ENCODE measurements at places on chromosomes 3 and 15.

DNA sequence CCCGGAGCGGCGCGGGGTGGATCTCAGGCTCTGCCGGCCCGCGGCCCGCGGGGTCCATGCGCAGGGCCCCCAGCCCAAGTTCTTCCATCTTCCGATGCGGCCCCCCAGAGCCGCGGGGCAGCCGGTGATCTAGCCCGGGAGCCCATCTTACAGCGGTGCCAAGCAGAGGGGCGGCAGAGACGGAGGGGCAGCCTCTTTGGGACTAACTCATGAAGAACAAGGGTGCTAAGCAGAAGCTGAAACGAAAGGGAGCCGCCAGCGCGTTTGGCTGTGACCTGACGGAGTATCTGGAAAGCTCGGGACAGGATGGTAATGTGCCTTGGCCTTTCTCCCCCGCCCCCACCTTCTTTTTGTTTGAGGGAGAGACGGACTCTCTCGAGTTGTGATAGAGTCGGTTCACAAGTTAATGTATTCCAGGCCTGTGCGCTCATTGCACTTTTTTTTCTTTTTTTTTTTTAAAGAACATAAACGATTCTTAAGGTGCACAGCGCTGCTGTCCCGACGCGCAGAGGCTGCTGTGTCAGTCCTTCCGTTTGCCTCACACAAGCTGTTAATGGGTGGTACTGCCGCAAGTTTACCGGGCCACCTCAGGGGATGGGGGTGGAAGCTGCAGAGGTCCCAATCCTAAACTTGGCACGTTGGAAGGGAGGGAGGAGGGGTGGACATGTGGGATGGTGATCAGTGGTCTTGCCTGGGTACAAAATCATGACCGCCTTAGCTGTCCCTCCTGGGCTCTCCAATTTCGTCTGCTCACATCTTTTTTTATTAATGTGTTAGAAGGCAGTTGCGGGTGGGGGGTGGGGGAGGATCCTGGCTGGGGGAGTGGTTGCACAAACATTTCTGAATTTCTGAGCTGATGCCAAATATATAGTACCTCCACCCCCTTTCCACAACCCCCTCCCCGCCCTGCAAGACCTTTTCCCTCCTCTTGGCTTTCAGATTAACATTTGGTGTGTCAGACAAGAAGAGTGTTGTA is 801 bp downstream of the ARHGAP31 start:
- H3K36me3 ChIP-seq: no peaks in the 10 kb centered on the region
- DNase-seq: peak; percentile 70
- H3K4me3 ChIP-seq: peak overlapping the region; percentile 85
- H3K27ac ChIP-seq: peak overlapping the region; percentile 86
- peaks cover 49% of the 10 kb centered on the region for H3K4me1 ChIP-seq

DNA sequence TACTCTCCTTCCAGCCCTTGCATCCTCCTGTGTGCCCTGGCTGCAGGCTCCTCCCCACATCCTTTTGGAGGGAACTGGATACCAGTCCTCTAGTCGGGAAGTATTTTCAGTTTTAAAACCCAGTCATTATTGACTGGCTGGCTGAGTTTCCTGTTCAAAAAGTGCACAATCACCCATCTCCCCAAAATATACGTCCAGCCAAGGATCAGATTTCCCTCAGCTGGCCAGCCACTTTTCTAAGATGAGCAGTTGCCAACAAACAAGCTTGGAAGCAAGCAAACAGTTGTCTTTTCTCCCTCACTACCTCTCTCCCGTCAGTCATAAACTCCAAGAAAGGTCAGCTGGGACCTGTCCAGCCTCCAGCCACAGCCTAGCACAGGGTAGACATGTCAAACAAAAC is 147.7 kb upstream of the GALNT15 start:
- no peaks in the 10 kb centered on the region for H3K36me3 ChIP-seq
- no peak overlapping the region for H3K27ac ChIP-seq
- no peak overlapping the region for H3K4me3 ChIP-seq

GRCh38 chr3:125154800-125155269 is 57.7 kb downstream of the SLC12A8 start:
- no peak overlapping the region for H3K4me3 ChIP-seq
- DNase-seq: no peak
- no peak overlapping the region for H3K27ac ChIP-seq

- H3K36me3 ChIP-seq: no peaks in the 10 kb centered on the region
- H3K4me1 ChIP-seq: peaks cover 21% of the 10 kb centered on the region
These were observed 268.3 kb downstream of the UACA start for GRCh38 chr15:70494852-70495571.

- peaks cover 6% of the 10 kb centered on the region for H3K27me3 ChIP-seq
- peaks cover 5% of the 10 kb centered on the region for H3K4me1 ChIP-seq
- peak; percentile 81 for DNase-seq
- H3K27ac ChIP-seq: peak overlapping the region; percentile 96
- H3K36me3 ChIP-seq: no peaks in the 10 kb centered on the region
These were observed 1.1 kb upstream of the WWTR1 start for GRCh38 chr3:149658744-149659497.

DNA sequence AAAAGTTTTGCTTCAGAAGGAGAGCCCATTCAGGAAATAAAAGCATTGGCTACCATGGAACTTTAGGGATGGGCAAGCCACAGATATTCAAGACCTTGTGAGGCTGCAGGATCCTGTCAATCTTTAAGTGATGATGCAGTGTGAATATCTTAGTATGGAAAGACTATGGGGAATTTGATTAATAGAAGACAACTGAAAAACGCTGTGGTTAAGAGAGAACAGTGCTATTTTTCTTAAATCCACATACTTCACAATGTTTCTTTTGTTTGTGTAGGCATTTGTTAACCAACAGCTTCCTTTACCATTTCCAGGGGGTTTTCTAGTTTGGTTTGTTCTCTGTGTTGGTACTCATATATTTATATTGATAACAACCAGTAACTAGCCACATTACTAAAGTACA is 90.3 kb downstream of the TMEM212 start:
- H3K36me3 ChIP-seq: no peaks in the 10 kb centered on the region
- no peak overlapping the region for H3K27ac ChIP-seq
- no peaks in the 10 kb centered on the region for H3K27me3 ChIP-seq
- no peak for DNase-seq

GRCh38 chr3:72617424-72618024 is 230.7 kb downstream of the SHQ1 start:
- no peak overlapping the region for H3K4me3 ChIP-seq
- H3K27me3 ChIP-seq: no peaks in the 10 kb centered on the region
- no peaks in the 10 kb centered on the region for H3K4me1 ChIP-seq
- no peak for DNase-seq
- no peak overlapping the region for H3K27ac ChIP-seq

GRCh38 chr3:102000620-102001209 is 151.4 kb downstream of the NFKBIZ start:
- H3K27me3 ChIP-seq: no peaks in the 10 kb centered on the region
- no peak overlapping the region for H3K27ac ChIP-seq
- no peaks in the 10 kb centered on the region for H3K4me1 ChIP-seq
- H3K36me3 ChIP-seq: no peaks in the 10 kb centered on the region

GRCh38 chr3:38157595-38157994 is 7.7 kb upstream of the OXSR1 start:
- H3K27me3 ChIP-seq: no peaks in the 10 kb centered on the region
- H3K36me3 ChIP-seq: no peaks in the 10 kb centered on the region
- H3K4me3 ChIP-seq: no peak overlapping the region
- peaks cover 15% of the 10 kb centered on the region for H3K4me1 ChIP-seq
